B cell (primary cell): ENCODE measurements at places on chromosomes 3 and 15. TPM values are rescaled to one million over a fixed set of nuclear protein-coding genes. Genes with fewer than 3 reads are reported as not detected.

GRCh38 chr3:30779686-30780287 lies 114.7 kb downstream of the GADL1 start:
- no peak for DNase-seq

DNA sequence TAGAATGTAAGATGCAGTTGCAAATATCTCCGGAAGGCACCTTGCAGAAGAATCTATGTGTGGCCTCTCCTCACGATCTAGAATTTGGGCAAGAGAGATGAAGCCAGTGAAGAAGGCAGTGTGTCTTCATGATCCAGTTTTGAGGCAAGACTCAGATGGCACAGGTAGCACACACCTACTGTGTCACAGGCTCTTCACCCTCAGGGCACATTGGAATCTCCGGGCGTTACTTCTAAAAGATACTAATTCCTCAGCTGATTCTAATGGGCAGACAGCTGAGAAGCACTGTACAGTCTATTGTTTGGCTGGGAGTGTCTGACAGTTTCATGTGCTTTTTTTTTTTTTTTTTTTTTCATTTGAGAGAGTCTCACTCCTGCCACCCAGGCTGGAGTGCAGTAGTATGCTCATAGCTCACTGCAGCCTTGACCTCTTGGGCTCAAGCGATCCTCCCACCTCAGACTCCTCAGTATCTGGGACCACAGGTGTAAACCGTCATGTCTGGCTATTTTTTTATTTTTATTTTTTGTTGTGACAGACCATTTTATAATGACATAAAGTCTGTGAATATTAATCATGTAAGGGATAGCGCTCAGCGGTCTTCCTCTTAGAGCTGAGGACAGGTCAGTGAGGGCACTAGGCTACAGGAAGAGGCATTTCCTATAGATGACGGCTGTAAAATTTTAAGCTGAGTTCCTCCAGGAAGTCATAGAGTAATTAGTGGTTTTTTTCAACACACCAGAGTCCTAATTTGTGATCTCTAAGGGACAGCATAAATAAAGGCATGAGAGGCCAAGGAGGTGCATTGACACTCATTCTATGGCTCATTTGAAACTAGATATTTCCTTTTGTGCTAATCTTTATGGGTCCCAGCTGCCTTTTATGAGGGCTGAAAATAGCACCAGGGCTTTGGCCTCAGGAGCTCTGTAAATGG lies 4.0 kb downstream of the C3orf52 start:
- DNase-seq: no peak

DNA sequence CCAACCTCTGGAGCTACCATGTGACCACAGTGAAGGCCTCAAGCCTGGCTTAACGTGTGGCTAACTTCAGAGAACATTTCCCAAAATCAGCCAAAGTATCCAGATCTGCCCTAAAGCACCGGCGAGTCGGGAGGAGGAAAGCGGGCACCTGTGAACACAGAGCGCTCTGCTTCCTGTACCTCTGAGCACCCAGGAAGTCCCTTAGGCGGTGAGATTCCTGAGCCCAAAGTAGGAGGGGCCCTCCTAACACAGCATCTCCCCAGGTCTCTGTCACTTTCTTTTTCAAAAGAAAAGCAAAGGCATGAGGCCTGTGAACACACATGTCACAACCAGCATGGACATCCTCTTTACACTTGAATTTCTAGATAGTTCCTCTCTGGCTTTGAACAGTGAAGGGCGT lies 944 bp upstream of the EIF4E3 start:
- DNase-seq: peak; percentile 22

DNA sequence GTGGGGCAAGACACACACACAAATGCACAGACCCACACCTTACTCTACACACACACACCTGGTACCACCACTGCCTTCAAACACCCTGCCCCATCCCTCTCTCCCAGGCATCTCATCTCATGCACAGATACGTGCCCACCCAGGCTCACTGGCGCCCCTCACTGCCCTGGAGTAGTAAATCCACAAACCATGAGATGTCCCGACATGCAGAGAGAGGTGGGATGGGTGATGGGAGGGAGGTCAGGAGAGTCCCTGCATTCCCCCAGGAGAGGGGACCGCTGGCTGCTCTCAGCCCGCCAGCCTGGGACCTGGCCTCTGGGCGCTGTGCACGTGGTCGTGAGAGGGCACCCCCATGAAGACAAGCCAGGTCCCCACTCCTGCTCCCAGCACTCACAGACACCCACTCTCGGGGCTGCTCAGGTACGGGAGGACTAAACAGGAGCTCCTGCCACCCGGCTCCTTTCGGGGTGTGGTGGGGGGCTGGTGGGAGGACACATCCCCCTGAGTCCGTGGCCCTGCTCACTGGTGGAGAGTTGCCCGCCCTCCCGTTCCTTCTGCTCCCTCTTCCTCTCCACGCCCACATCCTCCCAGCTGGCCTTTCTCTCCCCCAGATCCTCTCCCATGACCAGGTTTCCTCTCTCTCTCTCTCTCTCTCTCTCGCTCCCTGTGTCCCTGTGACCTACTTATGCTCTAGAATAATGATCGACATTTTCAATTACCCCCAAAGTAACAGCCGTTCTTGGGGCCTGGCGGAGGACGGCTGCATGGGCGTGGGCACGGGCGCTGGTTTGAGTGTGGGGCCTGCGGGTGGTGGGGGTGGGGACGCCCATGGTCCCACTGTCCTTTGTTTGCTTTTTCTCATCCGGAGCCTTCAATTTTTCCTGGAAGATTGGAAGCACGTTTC lies 18.9 kb upstream of the CSPG4 start:
- DNase-seq: no peak

GRCh38 chr3:177571271-177571943 lies 374.1 kb upstream of the TBL1XR1 start:
- no peak for DNase-seq

The TMOD2 gene
- 25.9 and 30.3 TPM in 2 replicates for total RNA-seq

The ALG1L2 gene
- total RNA-seq: 8.4 and 8.8 TPM in 2 replicates

GRCh38 chr3:37640636-37641375 lies 220.9 kb upstream of the CTDSPL start:
- DNase-seq: no peak

GRCh38 chr3:123342631-123343080 lies 106.2 kb downstream of the ADCY5 start:
- DNase-seq: no peak

GRCh38 chr3:128205558-128206145 lies 52.4 kb downstream of the EEFSEC start:
- DNase-seq: no peak

The SLC24A5 gene
- total RNA-seq: not detected in 2 replicates

- DNase-seq: no peak
Observed at GRCh38 chr3:151283387-151283786, 5.0 kb upstream of the P2RY14 start.

DNA sequence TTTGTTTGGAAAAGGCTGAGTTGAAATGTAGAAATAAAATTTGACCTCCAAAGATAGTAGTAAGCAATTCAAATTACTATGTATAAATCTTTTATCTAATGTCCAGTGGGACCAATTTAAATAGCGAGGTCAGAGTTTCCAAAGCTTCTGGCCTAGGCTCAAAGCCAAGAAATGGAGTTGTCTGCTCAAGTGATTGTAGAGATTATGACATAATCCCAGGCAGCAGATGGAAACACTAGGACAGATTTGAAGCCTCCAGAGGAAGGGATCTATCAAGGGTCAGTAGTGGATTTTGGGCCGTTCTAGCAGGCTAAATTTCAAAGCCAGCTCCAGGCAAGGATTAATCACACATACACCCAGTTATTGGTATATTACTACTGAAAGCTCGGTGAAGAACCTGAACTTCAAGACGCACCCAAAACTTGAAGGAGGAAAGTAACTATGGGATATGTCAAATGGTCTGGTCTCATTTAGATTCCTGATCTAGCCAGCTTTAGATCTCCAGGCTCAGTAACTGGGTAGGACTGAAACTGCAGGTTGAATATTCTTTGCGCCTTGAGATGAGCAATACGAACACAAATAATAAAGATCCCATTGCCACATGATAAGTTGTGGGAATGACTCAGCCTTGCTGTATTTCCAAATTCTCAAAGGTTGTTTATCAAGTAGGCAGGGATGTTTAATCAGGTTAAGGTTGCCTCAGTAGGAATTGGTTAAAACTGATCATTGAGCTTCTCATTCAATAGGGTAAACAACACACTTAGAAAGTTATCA lies 30.9 kb upstream of the ARRDC4 start:
- no peak for DNase-seq

DNA sequence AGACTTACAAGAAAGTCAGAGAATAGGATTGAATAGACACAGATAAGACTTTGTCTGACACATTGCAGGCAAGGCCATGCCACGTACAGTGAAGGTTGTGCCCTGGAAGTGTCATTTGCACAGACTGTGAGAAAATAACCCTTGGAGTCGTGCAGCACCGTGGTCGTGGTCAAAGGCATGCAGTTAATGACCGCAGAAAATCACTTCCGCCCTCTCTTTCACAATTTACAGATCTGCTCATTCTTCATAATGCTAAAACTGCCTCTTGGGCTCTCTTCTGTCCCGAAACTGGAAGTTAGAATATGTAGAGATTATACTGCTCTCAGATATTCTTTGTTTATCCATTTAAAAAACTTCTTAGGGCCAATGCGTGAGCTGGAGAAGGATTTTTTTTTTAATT lies 73.2 kb upstream of the CTXND1 start:
- no peak for DNase-seq

The TMCO5A gene
- not detected in 2 replicates for total RNA-seq

DNA sequence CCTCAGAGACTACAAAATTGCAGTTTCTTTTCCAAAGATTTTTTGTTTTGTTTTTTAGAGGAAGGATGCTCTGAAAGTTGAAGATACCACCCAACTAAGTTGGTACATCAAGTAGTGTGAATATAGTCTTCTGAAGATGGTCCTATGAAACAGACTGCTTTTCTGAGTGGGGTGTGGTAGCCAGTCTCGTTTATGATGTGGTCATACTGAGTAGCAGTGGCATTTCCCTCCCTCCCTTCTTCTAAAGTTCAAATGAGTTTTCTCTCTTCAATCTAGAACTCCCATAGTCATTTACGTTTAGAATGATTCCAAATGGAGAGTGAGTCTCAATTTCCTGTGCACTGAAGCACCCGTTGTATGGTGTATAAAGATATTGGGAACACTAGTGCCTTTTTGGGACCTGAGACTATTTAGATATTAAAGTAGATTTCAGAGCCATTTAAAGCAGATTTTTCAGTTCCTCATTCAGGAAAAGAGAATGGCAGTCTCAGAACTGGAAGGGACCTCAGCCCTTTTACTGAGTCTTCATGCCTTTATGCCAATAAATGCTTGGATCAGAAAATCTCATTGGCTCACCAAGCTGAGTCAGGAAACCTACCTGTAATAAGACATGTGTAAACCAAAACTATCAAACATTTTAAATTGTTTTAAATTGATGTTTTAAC lies 200.4 kb downstream of the CDIN1 start:
- DNase-seq: no peak

DNA sequence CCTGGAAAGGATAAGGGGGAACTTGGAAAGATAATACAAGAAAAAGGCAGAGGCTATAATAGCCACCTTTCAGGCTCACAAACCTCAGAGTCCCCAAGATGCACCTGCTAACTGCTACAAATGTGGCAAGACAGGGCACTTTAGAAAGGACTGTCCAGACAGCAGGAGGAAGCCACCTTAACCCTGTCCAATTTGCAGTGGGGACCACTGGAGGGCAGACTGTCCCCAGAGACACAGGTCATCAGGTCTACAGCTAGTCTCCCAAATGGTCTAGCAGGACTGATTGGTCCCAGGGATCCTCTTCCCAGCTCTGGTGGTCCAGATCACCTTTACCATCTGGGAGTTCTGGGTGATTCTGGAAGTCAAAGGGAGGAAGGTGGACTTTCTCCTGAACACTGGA lies 882.5 kb upstream of the GBE1 start:
- no peak for DNase-seq

DNA sequence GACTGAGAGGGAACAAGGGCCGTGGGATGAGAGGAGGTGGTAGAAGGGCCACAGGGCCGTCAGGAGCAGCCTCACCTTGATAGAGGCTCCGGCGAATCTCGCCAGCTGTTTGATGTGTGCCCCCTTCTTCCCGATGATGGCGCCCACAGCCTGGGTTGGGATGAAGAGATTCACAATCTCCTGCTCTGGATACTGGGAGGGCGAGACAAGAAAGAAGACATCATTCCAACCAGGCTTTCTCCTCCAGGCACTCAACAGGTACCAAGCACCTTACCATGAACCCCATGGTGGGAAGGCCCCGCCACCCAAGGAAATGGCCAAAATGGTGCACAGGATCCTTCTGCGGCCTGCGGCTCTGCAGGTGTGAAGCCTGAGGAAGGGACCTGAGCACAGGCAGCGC lies 71.1 kb downstream of the SENP2 start:
- DNase-seq: no peak

DNA sequence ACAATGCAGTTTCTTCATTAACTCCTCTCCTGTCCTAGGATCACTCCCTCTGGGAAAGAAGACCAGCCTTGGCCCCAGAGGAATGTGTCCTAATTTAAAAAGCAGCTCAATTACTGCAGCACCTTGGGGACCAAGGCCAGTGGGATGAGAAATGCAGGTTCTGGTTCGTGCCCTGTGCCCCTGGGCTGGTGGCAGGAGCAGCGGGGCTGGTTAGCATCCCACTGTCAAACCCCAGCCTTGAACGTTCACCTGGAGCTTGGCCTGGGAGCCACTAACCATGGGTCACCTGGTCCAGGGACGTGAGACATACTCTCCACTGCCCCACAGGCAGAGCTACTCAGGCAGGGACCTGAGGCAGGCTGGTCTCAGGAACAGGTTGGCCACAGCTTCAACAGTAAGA lies 8.4 kb upstream of the RTP3 start:
- no peak for DNase-seq

DNA sequence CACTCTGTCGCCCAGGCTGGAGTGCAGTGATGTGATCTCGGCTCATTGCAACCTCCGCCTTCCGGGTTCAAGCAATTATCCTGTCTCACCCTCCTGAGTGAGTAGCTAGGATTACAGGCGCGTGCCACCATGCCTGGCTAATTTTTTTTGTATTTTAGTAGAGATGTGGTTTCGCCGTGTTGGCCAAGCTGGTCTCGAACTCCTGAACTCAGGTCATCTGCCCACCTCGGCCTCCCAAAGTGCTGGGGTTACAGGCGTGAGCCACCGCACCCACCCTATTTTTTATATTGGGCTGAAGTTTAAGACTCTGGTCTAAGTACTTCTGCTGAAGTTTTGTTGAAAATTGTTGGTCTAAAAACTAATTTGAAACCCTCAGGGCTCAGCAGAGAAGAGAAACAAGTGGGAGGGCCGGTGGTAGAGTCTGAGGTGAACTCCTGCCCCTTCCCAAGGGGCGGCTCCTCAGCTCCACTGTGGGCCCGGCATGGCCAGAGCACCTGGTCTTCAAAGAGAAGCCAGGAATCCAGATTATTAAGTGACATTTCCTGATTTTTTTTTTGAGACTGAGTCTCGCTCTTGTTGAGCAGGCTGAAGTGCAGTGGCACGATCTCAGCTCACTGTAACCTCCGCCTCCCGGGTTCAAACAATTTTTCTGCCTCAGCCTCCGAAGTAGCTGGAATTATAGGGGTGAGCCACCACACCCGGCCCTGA lies 4.0 kb downstream of the HDAC11 start:
- no peak for DNase-seq

DNA sequence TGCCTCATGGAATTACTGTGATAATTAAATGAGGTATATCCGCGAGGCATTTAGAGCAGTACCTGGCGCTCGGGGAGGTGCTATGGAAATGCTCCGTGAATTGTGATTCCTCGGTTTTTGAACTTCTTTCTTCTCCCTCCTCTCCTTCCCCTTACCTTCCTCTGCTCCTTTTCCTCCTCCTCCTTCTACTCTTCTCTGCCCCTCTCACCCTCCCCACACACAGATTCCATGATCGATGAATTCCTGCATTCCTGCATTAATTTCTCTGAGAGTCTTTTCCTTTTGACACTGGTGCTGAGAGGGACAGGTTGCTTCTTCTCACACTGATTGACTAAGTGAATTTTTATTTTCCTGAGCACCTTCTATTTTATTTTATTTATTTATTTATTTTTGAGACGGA lies 101.2 kb upstream of the RGMA start:
- no peak for DNase-seq

The GPR149 gene
- not detected in 2 replicates for total RNA-seq

The PLSCR2 gene
- 0.54 and 0.61 TPM in 2 replicates for total RNA-seq

The CCNB2 gene
- 0.67 TPM in 1 of 2 replicates, not detected in the other for total RNA-seq
